ENCODE measurements at places on chromosomes 4 and X.
A peak's percentile ranks its signal among the peaks of the same experiment; 100 is the strongest.

- no peak for DNase-seq
These were observed 67.4 kb upstream of the FAM47B start for GRCh38 chrX:34875204-34875603.

DNA sequence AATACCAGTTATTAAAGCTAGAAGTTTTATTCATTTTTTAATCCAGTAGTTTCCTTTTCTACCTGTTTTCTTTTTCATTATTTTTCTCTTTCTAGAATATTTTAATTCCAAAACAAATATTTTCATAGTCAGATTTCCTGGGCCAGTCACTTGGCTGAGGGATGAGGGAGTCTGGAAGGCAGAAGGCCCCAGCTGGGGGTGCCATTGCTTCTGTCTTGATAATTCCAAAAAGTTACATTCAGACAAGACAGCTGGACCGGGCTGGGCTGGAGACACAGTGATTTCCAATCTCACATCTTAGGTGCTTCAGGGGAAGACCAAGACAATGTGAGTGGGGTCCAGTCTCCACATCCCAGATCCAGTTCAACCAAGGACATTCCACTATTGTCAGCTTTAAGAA, 263.5 kb downstream of the TMA16 start:
- peak; percentile 12 for DNase-seq

DNA sequence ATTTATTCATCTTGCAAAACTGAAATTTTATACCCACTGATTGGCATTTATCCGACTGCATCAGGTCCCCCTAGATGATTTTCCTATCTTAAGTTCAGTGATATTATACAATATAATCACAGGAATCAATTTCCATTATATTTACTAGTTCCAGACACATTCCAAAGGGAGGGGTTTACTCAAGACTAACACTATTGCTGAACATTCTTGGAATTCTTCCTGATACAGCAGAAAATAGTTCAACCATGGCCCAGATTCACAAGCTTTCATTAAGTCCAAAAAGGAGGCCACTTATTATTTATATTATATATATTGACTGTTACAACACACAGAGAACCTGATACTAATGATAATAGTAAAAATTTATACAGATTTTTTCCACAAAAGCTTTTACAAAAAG, 2353.6 kb downstream of the PCDH7 start:
- DNase-seq = no peak

DNA sequence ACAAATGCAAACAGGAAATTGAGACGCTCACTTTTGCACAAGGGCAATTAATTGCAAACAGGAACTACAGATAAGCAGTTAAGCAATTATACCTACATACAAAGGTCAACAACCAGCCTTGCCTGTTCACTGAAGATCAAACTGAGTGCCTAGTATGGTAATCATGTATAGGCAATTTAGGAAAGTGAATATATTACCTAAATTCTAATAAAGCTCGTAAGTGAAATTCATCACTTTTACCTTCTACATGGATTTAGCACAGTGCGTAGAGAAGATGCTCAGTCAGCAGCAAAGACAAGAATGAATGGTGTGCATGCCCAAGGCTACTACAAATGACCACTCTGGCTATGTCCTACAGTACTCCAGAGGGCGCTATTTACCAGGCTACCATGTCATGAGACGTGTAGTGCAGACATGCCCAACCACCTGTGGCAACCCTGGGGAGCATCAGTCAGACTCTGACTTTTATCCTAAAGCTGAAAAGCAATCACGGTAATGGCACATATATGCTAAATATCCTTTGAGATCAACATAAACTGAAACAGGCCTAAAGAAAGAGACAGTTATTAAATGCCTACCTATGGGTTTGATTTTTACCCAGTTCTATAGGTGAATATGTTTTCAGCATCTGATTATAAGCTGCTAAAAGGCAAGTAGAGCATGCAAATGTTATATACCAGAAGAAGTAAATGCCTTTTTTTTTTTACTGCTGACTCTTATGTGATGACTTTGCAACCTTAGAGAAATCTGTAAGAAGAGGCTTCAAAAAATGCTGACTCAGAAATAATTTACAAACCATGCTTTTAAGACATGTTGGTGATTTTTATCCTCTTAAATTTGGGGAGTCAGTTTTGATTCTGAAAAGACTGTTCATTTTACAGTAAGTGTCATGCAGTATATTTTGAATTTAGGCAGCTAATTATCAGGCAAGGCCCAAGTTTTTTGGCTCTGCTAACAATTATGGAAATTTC, 178.0 kb downstream of the PPP3CA start:
- peak; percentile 85 for DNase-seq

DNA sequence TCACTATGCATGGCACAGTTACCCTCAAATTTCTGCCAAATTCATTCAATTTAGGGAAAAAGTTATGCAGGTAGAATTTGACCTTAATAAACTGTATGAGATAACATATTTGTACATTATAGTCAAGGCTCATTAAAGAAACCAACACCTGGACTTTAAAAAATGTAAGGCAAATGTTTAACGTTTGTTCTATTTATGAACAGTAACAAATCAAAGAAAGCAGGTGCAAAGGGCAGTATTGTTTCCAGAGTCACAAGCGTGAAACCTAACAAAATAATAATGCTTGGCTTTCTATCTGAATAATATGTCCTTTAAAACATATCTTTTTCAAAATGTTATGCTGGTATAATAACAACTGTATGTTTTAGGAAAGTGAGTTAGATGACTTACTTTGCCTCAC, 41.2 kb downstream of the LIN54 start:
- no peak for DNase-seq

GRCh38 chr4:145760176-145760575, 80.2 kb downstream of the C4orf51 start:
- no peak for DNase-seq

DNA sequence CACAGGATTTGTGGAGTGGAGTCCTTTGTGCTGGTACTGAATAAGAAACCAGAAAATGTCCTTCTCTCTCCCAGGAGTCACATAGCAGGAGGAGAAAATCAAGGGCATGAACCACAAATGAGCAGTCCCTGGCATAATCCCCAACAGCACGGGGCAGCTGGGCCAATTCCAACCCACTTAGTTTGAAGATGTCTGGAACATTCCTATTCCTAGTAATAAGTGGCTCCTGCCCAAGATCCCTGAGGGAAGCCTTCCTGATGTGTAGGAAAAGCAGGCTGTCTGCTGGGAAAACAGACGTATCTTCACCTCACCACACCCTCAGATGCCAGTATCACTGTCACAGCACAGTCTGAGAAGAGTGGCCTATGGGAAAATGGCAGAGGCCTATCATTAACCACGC, 182.8 kb upstream of the MAP3K15 start:
- no peak for DNase-seq

Data from NCI-H82 (cell line).